ENCODE measurements at places on chromosomes 2 and 18.
A peak's percentile ranks its signal among the peaks of the same experiment; 100 is the strongest.

- DNase-seq, result no peak
Measured at GRCh38 chr2:76641506-76641905, 880.7 kb downstream of the LRRTM4 start.

DNA sequence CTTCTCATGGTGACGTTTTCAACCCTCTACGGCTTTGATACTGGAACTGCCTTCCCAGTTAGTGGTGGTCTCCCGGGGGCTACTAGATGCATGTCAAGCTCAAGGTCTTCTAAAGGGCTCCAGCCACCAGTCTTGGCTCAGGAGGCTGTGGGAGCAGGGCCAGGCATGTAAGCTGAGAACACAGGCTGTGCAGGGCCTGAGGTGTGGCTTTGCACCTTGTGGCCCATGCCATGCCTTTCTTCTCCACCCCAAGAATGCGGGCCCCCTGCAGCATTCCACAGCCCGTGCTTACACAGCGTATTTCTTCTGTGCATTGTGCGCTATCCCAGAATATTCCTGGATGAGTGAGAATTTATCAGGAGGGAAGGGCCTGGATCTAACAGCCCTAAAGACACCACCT lies 144.9 kb downstream of the SEPTIN10 start:
- peak; percentile 52 for DNase-seq

- DNase-seq, result peak; percentile 73
Measured at GRCh38 chr2:191866675-191867506, 20.0 kb upstream of the CAVIN2 start.

DNA sequence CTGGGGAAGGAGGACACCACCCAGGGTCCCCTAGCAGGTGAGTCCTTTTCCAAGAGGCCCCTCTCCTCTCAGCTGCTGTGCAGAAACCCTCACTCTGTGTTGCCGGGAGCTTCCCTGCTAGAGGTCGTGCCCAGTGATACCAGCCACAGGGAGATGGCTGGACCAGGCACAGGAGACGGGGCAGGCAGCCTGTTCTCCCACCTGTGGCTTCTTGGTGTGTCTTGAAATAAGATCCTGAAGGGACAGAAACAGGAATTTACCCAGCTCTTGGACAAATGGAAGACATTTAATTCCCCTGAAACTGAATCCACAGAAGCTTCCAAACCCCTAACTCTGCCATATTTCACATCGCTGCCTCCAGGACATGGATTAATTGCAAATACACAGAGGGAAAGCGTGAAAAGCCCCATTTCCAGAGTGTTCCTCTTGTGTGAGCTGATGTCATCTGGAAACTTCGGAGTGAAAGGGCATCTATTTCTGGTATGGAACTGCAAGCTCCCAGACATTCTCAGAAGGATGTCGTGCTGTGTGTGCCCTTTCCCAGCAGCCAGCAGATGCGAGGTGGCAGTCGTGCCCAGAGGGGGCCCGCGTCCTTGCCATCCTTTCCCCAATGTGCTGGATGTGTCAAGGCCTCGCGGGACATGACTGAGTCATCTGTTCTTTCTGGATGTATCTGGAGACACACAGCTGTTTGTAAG lies 177.7 kb downstream of the SEPTIN10 start:
- no peak for DNase-seq

DNA sequence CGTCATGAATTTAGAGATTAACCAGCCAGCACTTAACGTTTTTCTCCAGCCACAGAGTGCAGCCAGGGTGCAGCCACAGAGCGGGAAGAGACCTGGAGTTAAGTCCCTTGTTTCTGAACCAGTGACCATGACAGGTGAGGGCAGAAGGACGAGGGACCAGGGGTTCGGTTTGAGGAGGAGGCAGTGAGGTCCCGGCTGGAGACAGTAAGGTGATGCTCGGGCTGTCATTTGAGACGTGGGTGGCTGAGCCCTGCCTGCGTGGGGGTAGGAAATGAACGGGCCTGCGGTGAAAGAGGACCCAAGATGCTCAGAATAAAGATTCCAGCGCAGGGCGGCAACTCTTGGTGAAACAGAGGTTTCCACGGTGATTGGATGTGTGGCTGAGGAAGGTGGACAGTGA lies 205.9 kb downstream of the SNTG2 start:
- no peak for DNase-seq

- no peak for DNase-seq
Measured at GRCh38 chr18:12321333-12321732, 13.3 kb downstream of the TUBB6 start.

DNA sequence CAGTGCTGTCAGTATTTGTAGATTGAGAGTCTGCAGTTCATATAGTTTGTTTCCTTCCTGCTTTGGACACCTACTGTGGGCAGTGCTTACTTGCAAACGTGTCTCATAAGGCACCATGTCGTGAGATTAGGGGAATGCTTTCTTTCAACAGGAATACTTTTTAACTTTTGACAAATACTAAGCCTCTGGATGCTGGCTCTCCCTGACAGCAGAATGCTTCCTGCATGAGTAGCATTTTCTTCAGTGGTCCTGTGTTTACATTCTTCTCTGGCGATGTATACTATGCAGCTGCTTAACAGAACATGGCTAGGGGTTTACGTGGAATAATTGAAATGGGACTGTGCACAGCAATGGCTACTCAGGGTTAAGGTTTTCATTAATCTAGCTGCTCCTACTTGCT lies 807.5 kb downstream of the MBD2 start:
- DNase-seq, result no peak

DNA sequence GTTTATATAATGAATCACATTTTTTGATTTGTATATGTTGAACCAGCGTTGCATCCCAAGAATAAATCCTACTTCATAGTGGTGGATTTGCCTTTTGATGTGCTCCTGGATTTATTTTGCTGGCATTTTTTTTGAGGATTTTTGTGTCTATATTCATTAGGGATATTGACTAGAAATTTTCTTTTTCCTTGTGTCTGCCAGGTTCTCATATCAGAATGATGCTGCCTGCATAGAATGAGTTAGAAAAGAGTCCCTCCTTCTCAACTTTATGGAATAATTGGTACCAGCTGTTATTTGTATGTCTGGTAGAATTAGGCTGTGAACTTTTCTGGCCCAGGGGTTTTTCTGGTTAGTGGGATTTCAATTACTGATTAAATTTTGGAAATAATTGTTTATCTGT lies 457.4 kb upstream of the DSEL start:
- DNase-seq, result no peak

DNA sequence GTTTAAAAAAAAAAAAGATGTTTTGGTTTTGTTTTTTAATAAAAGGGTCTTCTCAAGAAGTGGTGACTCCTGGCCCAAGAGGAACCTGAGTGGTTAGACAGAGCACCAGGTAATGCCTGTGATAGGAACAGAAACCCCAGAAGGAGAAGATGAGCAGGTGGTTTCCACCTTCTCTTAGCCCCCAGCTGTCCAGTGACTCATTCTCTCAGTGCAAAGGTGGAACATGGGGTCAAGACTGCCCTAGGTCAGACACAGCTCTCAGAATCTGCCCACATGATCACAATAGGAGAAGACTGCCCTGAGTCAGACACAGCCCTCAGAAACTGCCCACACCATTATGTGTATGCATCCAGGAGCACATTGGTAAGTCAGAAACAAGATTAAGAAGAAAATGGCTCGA lies 61.8 kb downstream of the TBC1D8 start:
- no peak for DNase-seq

DNA sequence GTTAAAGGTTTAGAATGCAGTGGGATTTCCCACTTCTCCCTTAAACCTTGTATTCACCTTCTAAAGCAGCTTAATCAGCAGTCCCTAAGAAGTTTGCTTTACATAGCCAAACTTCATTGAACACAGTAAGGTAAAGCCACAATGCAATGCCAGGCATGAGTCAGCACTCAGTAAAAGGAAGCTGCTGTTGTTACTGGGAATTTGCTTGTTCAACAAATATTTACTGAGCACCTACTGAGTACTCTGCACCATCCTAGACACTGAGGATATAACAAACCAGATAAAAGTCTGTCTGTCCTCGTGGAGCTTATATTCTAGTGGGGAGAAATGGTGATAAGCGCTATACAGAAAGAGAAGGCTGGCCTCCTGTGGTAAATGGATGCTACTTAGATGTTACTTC lies 162.7 kb downstream of the PKP4 start:
- no peak for DNase-seq

DNA sequence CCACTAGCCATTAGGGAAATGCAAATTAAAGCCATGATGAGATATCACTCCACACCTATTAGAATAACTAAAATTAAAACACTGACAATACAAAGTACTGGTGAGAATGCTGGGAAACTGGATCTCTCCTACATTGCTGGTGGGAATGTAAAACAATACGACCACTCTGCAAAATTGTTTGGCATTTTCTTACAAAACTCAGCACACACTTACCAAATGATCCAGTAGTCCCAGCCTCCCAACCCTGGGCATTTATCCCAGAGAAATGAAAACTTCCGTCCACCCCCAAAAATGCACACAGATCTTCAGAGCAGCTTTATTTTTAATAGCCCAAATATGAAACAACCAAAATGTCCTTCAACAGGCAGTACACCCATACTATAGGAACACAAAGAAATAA lies 8.9 kb upstream of the TMSB10 start:
- DNase-seq, result no peak

DNA sequence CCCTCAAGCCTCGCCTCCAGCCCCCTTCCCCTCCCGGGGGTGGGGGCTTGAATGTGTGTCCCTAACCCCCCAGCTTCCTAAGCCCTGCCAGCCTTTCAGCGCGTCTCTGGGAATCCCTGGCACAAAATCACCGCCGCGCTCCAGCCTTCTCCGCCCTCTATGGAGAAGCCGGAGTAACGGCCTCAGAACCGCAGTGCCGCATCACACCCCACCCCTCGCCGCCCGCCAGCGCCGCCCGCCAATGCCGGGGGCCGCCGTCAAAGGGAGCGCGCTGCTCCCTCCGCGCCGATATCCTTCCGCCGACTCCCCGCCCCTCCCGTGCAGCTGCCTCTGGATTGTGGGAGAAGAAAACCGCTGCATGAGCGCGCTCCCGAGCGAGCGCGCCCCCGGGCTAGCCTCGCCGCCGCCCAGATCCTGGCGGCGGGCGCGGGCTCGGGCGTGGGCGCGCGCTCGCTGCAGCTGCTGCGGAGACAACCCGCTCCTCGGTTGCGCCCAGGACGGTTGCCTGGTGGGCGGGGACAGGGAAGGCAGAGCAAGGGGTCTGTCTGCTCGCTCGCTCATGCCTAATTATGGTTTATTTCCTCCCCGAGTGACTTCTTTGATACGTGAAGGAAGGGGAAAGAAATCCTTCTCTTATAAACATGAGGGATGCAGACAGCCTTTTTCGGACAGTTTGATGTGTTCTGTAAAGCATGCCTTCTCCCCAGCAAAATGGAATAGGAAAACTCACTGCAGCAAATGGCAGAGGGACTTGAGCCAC lies at the start of gene CCDC88A:
CCDC88A (minus strand) TSS at position 178 of the 760 bp plus-strand sequence. CDS start 777 bp downstream, outside the sequence.
- DNase-seq, result peak; percentile 97

GRCh38 chr2:163044114-163044513 lies 205.5 kb upstream of the KCNH7 start:
- no peak for DNase-seq

- no peak for DNase-seq
Measured at GRCh38 chr2:240523451-240524281, 34.1 kb downstream of the ANKMY1 start.

GRCh38 chr2:126117886-126118285 lies 538.1 kb upstream of the GYPC start:
- no peak for DNase-seq

DNA sequence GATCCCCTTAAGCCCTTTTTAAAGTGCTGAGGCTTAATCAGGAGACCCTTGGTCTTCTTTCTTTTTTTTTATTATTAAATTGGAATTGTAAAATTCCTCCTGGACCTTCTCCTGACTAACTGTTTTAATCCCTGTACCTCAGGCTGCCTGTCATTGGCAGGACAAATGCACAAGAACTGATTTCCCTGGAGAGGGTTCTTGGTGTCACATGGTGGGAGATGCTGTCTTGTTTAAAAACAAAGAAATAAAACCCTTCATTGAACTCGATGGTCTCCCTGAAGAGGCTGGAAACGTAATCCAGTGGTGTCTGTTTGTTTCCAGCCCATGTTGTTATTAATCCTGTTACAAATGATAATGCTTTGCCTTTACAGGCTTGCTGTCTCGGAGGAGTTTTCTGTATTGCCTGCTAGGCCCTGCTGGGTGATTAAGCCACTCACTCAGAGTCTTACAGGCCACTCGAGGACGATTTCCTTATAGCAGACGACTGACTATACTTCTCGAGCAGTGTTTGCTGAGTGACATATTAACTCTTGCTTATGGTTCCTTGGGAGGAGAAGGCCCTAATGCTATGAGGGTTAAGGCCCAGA lies 100.5 kb upstream of the MGAT5 start:
- no peak for DNase-seq

DNA sequence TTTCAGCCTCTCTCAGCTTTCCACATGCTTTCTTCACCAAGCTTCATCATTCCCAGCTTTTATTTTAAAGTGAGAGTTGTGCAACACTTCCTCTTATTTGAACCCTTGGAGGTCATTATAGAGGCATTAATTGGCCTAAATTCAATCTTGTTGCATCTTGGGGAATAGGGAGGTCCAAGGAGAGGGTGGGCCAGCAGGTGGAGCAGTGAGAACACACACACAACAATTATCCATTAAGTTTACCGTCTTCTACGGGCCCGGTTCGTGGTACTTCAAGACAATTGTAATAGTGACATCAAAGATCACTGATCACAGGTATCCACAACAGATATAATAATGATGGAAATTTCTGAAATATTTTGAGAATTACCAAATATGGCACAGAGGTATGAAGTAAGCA lies 457.2 kb upstream of the SMIM21 start:
- no peak for DNase-seq

DNA sequence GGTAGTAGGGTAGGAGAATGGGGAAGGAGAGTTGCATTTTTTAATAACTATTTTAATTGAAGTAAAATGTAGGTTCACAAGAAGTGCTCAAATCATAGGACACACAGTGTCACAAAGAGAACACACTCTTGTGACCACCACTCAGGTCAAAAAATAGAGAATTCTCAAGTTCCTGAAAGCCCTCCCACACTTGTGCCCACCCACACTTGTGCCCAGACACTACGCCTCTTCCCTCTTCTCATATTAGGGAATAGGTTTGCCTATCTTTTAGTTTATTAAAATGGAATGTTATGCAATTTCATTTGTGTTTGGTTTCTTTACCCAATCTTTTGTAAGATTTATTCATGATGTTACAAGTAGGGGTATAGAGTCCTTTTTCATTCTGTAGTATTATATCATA lies 67.2 kb downstream of the UGGT1 start:
- DNase-seq, result no peak

DNA sequence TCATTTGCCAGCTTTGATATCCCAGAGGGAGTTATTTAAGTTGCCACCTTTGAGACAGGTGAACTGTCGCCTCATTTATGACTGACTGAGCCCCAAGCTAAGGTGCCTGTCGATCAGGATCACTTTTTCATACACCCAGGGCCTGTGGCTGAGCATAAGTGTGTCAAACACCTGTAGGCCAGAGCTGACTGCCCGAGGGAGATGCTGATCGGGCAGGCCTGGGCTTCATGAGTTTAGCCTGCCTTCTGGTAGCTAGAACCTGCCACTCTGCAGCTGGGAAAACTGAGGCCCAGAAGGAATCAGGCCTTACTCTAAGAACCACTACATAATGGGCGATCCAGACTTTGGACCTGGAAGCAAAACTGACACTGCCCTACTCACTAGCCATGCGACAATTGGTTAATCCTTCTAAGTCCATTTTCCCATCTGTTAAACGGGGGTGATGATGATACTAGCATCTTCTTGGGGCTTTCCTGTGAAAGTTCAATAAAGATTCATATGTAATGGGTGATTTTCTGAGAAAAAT lies 188.7 kb upstream of the GLI2 start:
- no peak for DNase-seq

- peak; percentile 14 for DNase-seq
Measured at GRCh38 chr2:157468931-157469708, 25.2 kb upstream of the CYTIP start.

GRCh38 chr2:167544602-167545001 lies 656.3 kb downstream of the XIRP2 start:
- DNase-seq, result no peak

- no peak for DNase-seq
Measured at GRCh38 chr2:135050132-135050531, 2.0 kb upstream of the RAB3GAP1 start.

Data from urothelium cell line (cell line).